DMS53 (cell line): ENCODE measurements at places on chromosomes 12 and 14.

GRCh38 chr12:71216725-71217579 is 59.2 kb upstream of the TSPAN8 start:
- DNase-seq: peak; percentile 91

DNA sequence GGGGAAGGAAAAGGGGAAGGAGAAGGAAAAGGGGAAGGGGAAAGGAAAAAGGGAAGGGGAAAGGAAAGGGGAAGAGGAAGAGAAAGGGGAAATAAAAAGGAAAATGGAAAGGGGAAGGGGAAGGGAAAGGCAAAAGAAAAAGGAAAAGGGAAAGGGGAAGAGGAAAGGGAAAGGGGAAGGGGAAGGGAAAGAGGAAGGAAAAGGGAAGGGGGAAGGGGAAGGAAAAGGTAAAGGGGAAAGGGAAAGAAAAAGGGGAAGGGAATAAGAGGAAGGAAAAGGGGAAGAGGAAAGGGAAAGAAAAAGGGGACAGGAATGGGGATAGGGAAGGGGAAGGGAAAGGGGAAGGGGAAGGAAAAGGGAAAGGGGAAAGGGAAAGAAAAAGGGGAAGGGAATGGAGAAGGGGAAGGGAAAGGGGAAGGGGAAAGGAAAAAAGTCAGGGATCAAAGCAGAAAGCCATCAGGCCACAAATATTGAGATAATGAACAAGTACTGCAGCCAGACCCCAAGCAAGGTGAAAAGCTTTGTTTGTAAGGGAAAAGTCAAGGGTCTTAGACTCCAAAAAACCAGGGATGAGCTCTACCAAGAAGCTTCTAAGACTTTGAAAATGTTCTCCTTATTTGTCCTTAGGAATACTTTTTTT is 20.0 kb downstream of the DICER1 start:
- DNase-seq: no peak

DNA sequence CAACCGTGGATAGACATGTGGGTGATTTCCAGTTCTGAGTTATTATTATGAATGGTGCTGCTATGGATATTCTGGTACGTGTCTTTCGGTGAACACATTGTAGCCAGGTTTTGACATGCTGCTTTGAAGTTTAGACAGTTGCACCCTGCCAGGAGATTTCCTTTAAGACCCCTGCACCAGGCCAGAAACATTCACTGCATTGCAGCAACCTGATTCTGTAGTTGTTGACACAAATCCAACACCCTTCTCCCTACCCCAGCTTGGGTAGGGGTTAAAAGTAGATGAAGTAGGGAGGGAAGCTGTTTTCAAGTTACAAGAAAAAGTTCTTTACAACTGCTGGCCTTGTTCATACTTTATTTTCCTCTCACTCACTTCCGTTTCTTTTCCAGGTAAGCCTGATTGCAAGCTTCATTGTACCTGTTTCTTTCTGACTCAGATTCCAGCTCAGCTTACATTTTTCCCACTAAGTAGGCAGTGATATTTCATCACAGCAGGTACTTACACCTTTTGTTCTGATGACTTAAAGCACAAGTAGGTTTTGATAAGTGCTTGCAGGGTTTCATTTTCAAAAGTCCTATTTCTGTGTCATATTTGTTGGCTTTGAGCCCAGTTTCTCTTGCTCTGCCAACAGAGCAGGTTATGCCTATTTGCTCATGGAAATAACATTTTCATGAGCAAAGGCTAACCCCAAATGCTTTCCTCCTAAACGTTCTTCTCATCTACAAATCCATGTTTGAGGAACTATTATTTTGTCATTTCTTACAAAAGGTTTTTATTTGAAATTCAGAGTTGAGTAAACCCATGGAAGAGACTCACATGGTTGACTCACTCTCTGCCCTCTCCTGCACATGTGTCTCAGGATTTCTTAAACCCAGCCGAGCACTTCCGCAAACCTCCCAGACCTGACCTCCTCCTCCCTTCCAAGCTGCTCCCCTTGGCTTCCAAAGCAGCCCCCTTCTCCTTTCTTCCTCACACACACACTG is 12.1 kb upstream of the LTA4H start:
- peak; percentile 98 for DNase-seq

DNA sequence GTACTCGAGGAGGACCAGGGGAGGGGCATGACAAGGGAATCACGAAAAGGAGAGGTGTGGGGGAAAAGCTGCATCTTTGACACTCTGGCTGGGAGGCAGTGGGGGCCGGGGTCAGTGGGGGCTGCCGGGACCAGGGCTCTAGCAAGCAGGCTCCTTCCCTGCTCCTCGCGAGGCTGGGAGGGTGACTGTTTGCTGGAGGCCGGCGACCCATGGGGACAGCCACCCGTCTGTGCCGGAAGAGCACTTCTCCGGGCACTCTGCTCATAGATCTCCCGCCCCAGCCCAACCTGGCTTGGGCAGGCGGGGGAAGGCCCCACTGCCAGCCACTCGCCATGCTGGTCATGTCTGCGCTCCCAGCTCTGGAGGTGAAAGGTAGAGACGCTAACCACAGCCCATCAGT is 130.7 kb downstream of the RBM19 start:
- no peak for DNase-seq

DNA sequence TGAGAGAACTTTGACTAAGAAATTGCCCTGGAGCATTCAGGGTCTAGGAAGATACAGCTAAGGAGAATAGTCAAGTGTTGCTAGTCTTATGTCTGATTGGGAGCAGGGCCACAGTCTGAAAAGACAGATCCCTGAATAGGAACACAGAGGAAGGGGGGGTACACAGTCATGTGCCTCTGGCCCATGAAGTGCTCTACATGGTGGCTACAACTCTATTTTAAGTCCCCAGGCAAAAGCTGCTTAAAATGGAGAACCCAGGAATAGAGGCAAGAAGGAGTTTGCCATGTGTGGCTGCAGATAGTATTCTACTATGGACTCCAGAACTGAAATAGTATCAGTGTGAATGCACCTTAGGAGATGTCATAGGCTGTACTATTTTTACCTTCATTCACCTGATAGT is 118.0 kb upstream of the NPAS3 start:
- no peak for DNase-seq

DNA sequence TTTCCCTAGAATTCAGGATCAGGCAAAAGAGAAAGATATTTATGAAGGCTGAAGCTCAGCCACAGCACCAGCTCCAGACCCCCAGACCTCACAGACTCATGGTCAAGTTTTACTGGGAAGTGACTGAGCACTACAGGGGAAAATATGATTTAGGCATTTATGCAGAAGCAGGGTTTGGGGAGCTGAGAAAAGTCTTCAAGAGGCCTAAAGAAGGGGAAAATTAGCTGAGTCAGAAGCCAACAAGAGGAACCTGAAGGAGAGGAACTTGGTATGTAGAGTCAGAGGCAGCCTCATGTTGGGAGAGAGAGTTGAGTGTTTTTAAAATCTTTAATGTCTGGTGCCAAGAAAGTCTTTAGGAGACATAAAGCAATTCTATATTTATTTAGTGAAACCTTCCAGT is 63.0 kb downstream of the FOS start:
- DNase-seq: no peak

GRCh38 chr12:81128930-81129554 is 51.2 kb downstream of the ACSS3 start:
- peak; percentile 89 for DNase-seq

DNA sequence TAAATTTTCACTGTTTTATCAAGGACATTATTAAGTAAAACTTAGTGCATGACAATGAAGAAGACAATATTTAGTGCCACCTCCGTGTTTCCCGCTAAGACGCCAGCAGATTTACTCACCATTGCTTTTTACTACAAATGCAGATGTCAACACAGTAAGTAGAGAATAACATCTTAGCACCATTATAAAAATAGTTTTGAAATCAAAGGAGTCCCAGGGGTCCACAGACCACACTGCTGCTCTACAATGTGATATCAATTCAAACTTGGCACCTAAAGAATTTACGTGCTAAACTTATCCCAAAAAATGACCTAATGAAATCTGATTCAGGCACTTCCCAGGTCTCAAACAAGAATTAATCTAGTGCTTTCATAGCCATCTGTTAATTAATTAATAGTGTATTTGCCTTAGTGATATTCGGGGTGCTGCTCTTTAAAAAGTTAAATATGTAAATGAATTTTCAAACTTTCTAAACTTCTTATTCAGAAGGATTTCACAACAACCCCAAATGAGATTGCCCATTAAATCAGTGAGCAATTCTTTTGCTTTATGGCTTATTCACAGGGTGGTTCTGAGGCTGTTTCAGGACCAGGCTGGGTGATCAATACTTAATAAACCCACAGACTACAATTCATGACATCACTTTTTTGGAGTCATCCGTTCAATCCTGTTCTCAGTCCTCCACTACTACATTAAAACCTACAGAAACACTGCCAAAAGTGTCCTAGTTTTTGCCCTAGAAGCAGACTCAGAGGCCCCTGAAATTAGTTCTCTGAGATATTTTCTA is 161.3 kb upstream of the LMNTD1 start:
- DNase-seq: no peak

DNA sequence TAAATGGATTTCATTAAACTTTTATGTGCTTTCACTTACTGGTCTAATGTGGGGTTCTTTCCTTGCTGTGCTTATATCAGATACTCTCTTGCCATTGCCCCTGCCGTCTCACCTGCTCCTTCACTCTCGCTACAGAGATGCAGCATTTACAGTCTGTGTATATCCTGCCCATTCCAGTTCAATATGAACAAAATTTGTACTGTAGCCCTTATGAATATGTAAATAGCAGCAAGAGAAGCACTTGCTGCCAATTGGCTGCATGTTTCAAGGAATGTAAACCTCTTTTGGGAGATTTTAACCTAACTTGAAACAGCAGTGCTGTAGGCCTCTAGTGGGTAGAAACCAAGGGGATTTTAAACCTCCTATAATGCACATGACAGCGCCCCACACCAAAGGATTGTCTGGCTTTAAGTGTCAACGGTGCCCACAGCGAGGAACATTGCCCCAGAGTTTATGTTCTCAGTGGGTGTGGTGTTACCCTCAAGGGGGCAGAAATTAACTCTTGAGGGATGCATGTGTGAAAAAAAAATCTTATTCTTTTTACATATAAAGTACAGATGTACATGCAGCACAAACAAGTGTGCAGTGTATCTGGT is 19.1 kb downstream of the PCNX1 start:
- DNase-seq: no peak

DNA sequence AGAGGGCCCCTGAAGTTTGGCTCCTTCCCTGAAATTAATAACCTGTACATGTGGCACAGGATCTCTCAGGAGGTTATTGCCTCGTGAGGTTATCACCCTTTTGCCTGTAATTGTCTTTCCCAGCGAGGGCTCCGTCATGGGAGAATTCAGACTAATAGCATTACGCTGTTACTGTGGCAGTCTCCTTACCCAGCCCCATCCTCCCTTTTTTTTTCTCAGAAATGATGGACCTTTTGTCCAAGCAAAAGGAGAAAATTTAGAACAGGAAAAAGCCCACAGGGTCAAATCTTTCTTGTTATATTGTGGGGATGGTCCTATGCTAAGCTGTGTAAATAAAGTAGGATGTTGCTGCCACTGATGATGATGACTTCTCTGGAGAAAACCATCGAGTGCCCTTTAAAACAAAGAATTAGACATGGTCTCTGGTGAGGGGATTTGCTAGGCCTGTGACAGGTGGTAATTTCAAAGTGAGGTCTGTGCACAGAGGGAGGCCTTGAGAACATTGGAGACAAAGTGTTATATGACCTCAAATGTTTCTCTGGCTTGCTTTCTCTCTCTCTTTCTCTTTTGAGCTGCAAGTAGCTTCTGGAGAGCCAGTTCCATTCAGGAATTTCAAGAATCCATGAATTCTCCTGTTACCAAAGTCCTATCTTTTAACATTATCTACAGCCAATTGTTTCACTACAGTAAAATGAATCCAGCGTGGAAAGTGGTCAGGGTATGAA is 357.2 kb downstream of the BMP4 start:
- no peak for DNase-seq

- DNase-seq: no peak
Measured at GRCh38 chr14:101823511-101824120, 62.1 kb downstream of the PPP2R5C start.

DNA sequence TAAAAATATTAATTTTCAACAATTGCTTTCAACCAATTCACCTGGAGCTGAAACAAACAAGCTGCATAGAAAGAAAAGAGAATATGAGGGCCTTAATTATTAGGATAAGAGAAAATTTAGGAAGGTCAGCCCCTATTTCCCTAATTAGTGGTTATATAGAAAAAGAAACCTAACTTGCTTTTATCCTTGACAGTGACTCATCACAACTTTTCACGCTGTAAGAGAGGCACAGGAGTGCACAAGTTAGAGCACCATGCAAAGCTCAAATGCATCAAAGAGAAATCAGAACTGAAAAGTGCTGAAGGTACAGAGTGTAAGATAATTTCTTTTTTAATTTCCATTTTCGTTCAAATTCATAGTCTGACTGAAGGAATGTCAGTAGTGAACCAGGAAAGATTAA is 4.7 kb downstream of the CLEC4D start:
- no peak for DNase-seq

GRCh38 chr14:102508410-102508773 is 1.2 kb downstream of the ANKRD9 start:
- peak; percentile 40 for DNase-seq

DNA sequence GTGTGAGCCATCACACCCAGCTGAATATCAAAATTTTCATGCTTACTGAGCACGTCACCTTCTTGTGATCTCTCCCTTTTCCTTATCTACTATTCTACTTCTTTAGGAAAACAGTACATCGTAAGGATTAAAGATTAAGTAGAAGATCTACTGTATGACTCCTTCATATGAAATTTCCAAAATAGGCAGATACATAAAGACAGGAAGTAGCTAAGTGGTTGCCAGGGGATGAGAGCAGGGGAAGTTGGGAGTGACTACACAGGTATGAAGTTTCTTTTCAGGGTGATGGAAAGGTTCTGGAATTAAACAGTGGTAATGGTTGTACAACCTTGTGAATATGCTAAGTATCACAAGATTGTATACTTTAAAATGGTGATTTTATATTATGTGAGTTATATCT is 36.5 kb upstream of the CERS5 start:
- no peak for DNase-seq
